NCI-H2171 (cell line): ENCODE measurements at places on chromosomes 2 and 18.

DNA sequence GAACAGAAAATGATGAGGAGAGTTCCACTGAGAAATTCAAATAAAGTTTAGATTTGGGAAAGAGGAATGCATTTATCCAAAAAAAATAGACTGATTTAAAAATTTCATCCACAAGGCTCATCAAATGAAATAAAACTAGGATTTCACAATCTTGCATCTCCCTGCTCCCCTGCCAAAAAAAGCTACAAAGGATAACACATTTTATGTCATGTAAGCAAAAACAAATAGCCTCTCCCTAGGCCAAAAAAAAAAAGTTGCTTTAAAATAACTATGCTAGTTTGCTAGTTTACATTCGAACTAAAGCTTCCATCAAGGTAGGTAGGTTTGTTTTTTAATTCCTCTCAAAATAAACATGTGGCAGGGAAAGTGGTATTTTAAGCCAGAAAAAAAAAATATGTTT, 465.5 kb upstream of the ID2 start:
- DNase-seq: no peak

GRCh38 chr18:78099979-78100588, 850.4 kb downstream of the GALR1 start:
- DNase-seq: no peak

GRCh38 chr18:13543811-13544732, 182.3 kb downstream of the FAM210A start:
- no peak for DNase-seq

DNA sequence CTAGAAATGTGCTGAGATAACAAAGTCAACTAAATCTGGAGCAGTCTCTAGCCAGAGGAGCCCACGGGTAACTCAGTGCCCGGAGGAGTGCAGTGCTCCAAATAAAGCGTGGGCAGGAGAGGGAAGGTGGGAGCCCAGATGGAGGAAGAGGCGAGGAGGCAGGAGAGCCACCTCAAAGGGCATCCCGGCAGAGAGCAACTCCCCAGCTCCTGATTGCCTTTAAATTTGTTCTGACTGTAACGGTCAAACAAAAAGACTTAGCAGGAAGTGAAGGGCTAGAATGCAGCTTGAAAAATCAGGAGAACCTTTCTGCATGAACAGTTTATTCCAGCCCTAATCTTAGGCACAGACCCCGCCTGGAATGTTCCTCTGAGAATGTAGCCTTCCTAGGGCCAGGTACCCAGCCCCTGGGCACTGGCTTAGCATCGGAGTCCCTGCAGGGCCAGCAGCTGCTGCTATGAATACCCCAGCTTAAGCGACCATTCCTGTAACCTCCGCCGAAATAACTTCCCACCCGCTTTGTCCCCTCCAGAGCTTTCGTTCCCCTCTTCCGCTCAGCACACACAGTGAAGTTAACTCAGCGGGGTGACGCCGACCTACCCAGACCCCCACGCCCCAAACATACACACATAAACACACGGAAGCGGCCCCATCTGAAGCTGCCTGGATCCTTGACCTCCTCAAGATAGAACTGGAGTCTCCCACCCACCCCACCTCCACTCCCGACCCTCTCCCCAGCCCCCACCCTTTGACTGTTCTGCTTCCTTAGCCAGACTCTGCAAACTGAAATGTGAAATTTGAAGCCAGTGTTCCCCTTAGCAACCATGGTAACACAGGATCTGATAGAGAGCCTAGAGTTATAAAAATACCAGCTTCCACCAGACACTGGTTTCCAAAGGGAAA, 123.2 kb downstream of the SMAD7 start:
- peak; percentile 38 for DNase-seq

- DNase-seq: no peak
Measured at GRCh38 chr18:12883372-12883683, 709 bp downstream of the PTPN2 start.

- DNase-seq: no peak
Measured at GRCh38 chr2:240420206-240421104, 15.0 kb upstream of the GPC1 start.

GRCh38 chr18:79681484-79682387, 2.1 kb downstream of the CTDP1 start:
- no peak for DNase-seq
